ENCODE measurements at places on chromosomes 11 and 22.

- DNase-seq = no peak
Measured at GRCh38 chr11:66238786-66239413, 29.5 kb upstream of the RAB1B start.

GRCh38 chr11:221539-221938 is 14.0 kb downstream of the RIC8A start:
- no peak for DNase-seq

DNA sequence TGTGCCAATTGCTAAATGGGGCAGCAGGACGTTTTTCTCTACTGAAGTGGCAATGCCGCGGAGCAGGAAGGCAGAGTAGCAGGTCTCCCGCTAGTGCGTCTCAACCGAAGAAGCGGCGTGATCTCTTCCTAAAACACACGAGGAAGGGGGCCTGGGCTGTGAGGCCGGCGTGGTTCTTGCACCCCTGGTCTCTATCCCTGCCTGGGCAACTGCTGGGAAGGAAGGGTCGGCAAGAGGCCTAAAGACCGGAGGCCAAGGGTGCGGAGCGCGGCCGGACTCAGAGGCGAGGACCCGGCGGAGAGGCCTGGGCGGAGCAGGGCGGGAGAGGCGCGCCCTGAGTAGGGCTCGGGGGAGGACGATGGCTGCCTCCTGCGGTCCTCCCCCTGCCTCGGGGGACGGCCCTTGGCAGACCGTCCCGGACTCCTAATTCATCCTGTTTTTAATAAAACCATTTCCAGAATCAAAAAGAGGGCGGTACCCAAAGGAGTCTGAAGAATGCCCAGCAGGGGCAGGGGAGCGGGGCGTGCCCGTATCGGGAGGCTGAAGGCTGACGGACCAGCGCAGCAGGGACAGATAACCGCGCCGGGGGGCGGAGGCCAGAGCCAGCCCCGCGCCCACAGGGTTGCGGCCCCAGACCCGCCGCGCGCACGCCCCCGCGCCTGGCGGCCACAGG is 572 bp upstream of the APLP2 start:
- DNase-seq = no peak

GRCh38 chr11:130765951-130766649 is 150.2 kb downstream of the SNX19 start:
- DNase-seq = no peak

GRCh38 chr22:46047841-46048595 is 71.1 kb upstream of the WNT7B start:
- DNase-seq = no peak

DNA sequence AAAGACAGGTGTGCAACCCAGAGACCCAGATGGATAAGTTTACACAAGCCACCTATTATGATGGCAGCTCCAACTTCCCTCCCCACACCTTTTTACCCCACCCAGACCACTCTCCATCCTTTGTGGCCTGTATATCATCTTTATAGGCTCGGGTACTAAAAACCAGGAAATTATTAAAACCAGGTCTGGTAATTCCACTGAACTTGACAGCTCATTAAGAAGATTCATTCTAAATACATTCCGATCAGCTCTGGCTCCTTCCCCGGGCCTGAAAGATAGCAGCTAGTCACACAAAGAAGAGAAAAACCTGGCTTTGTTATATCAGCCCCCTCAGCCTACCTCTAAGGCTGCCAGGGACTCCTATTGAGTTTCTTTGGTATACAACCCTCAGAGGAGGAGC is 67.9 kb upstream of the API5 start:
- no peak for DNase-seq
